ENCODE measurements at places on chromosomes 1 and 21.

- DNase-seq = no peak
Measured at GRCh38 chr1:191984856-191985255, 173.4 kb upstream of the RGS18 start.

- no peak for DNase-seq
Measured at GRCh38 chr1:46298387-46298786, 5.0 kb downstream of the LRRC41 start.

- DNase-seq = peak; percentile 41
Measured at GRCh38 chr21:29299046-29299915, 559 bp downstream of the BACH1 start.

GRCh38 chr1:17494114-17494729, 45.3 kb upstream of the ARHGEF10L start:
- DNase-seq = peak; percentile 72

DNA sequence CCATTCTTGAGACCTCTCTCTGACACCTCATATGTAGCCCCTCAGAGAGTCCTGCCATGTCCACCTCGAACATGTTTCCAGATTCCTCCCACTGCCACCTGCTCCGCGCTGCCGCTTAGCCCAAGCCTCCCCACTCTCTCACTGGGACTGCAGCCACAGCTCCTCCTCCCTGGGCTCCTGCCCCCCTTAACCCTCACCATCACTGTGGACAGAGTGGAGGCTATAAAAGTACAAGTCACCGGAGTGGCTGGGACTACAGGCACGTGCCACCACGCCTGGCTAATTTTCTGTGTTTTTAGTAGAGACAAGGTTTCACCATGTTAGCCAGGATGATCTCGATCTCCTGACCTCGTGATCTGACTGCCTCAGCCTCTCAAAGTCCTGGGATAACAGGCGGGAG, 77.0 kb downstream of the VWA5B1 start:
- DNase-seq = peak; percentile 67

- no peak for DNase-seq
Measured at GRCh38 chr1:23422941-23423340, 1.6 kb downstream of the TCEA3 start.

- DNase-seq = no peak
Measured at GRCh38 chr1:44660176-44660575, 14.1 kb downstream of the TMEM53 start.

DNA sequence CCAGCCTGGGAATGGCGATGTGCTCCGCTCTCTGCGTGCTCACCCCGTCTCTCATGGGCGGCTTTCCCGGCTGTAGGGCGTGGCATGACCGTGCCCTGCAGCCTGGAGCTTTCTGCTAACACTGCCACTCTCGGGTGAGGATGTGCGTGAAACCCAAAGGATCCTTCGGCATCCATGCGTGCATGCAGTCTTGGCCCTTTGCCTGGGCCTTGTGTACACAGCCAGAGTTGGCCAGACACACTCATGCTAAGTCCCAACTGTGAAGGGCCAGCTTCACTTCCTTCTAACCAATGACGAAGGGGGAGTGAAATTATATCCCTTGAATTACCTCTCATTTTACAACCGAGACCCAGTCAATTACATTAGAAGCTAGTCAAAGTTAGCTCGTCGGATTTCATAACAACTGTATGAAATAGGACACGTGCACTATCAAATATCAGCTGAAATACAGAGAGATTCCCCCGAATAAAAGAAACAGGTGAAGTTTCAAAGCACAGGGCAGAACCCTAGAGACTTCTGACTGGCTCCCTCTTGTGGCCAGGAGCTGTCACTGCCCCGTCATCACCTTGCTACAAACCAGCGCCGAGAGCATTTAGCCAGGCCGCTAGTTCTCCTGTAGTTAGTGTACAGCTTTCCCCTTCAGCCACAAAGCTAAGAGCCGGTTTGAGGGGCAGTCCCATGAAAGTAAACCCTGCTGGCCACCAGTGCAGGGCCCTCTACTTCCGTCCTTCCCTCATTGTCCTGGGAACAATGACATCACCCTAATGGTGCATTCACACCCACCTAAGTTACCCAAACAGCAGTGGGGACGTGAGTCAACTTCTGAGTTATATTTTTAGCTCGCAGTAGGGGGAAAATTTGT, 63.4 kb upstream of the COA6 start:
- peak; percentile 78 for DNase-seq

DNA sequence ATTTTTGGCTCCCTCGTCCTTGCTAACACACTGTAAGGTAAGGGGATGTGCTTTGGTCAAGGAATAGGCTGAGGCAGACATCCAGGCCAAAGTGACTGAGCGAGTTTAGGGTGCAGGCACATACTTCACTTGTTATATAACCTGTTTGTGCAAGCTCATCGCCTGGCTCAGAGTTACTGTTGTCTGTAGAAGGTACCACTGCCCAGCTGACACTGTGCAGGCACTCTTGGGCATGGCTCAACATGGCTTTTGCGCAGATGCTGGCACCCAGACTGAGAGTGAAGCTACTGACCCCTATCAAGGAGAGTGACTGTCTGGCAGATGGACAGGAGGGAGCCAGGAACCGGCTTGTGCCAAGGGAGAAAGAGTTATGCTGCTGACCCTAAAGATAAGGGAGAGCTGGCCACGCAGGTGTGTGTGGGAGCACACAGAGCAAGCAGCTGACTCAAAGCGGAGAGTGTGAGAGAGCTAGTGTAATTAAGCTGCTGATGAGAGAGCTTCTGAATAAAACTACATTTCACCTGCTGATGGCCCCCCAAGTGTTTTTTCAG, 307.3 kb upstream of the USP24 start:
- DNase-seq = no peak

GRCh38 chr1:192225266-192225665, 67.0 kb downstream of the RGS18 start:
- DNase-seq = no peak

DNA sequence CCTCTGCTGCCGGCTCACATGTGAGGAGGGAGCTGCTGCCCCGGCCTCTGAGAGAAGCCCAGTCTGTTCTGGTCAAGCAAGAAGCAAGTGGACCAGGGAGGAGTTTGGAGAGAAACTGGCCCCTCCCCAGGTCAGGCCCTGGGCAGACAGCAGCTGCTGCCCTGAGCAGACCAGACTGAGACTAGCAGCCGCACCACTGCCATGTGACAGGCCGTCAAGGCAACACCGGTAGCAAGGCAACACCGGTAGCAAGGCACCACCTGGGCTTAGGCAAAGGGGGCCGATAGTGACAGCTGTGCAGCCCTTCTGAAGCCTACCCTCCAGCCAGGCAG, 50.3 kb downstream of the ARHGEF16 start:
- DNase-seq = no peak

DNA sequence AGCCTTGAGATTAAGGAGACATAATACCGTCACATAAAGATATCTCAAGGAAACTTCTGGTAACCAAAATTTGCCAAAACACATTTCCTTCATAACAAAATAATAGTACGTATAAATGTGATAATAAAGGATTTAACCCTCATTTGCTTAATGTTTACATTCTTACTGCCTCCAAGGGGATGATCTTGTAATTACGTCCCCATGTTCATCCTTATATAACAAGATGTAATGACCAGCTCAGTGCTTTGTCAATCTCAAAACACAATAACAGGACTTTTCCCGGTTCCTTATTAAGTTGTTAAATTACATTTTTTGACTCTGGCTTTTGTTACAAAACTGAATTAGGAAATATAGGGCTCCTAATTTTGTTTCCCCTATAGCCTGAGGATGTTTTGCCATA, 41.3 kb upstream of the UHMK1 start:
- no peak for DNase-seq

DNA sequence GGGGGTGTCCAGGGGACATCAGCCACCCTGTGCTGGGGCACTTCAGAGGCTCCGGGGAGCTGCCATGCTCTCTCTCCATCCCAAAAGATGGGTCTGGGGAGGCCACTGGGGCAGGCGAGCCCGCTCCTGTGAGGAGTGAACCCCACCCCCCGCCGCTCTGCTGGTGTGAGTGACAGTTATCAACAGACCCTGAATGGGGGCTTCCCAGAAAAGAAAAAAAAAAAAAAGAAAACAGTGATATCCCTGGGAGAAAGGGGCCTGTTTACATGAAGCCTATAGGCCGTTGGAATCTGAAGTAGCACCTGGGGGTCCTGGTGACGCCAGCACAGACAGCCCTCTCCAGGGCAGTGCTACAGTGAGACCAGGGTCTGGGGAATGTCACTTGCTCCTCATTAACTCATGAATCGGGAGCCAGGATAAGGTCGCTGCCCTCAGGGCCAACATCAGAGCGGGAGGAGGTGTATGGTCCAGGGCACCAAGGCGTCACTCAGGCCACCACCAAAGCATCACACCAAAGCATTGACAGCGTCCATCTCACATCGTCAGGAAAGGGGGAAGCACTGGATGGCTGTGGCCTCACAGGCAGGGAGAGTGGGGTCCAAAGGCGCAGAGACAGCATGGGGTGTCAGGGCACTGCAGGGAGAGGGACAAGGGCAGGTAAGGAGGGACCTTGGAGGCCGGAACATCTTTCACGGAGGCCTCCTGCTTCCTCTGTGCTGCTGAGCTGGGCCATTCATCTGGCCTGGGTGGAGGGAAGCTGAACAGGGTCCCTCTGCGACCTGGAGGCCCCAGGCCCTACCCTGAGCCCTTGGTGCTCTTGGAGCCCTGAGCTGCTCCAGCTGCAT, 8.4 kb upstream of the NPHP4 start:
- DNase-seq = no peak

DNA sequence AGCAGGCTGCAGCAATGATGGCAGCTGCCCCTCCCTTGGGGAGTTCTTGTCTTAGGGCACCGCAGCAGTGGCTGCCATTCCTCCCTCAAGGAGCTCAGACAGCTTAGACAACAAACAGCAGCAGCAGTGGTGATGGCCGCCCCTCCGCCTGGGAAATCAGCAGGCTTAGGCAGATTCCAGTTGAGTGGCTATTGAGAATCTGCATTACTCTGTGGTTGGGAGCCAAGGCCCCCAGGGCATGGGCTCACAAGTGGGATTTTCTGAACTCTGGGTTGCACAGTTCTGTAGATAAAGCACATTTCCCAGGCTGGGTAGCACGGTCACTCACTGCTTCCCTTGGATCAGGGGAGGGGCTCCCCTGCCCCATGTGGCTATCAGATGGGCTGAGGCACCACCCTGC, 1280.7 kb upstream of the TMPRSS15 start:
- no peak for DNase-seq

DNA sequence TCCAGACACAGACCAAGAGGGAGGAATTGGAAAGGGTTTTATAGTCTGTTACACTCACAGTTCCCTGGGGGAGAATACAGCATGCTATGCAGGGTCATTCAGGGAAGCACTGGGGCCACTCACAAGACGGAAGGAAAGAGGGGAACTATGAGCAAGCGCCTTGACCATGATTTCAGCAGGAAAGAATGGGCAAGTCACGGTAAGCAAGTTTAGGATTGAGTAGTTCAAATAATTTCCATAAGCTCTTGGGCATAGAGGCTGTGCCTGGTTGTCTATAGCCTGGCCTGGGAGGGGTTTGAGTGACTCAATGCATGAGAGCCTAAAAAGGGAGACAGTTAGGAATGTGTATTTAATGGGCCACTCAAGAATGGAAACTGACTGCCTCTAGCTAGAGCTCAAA, 176.7 kb downstream of the TTLL7 start:
- DNase-seq = peak; percentile 0

DNA sequence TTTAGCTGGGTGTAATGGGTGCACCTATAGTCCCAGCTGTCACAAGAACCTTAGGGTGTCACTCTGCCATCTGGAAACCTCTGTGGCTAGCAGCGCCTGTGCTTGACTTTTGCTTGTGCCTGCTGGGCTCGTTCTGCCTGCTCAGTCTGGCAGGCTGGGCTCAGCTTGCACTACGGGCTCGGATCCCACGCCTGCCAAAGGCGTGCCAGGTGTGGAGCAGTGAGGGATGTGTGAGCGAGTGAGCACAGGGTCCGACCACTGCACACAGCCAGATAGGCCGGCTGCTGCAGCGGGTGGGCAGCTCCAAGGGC, 2.8 kb upstream of the LSM10 start:
- DNase-seq = no peak

DNA sequence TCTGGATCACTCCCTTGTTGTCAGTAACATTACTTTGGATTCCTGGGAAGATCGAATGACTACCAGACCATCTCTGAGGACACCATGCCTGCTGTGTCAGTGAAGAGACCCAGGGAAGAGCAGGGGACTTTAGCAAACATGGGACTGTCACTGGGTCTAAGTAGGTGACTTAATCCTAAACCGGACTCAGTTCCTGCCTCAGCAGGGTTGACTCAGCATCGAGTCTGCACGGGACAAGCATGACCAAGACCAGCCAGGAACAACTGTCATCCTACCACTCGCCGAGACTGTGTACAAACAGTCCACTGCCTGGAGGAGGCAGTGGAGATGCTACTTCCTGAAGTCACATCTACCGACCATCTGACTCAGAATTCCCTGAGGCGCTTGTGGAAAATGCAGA, 53.2 kb upstream of the RAB4A start:
- no peak for DNase-seq

GRCh38 chr1:54091666-54092065, 38.3 kb downstream of the TCEANC2 start:
- no peak for DNase-seq

DNA sequence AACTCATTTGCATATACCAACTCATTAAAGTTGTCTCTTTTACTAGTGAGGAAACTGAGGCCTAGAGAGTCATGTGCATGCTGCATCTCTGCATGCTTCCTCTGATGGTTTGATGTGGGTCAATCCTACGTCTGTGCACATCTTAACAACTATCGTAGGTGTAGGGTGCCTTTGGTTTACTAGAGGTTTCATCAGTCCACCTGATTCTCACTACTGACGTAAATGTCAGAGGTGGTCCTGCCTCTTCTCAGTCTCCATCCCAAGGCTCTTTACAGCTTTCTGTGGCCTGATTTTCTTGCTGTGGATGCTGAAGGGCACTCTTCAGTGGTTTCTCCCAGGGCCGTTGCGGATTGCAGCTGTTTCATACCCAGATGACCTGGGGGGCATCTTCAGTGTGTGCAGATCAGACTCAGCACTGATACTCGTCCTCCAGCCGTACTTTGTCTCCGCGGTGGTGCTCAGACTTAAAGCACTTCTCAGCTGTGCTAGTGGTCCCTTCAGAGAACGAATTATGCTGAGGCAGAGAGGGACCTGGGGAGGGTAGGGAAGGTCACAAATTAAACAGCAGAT, 407.0 kb downstream of the KIF26B start:
- no peak for DNase-seq

DNA sequence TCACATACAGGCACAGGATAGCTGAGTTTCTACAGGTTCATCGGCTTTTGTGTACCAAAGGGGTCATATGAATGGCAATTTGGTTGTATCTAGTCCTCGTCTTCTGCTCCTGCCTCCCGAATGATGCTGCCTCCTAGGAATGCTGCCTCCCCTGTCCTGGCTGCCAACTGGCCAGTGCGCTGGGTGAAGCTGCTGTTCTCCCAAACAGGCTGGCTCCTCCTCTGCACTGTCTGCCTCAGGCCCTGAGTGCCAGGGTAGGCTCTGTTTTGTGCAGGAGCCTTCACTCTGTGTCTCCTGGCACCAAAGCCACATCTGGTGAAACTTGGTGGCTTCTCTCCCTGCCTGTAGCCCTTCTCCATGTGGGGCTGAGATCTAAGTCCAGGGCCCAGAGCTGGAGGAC, 60.3 kb downstream of the RHOU start:
- no peak for DNase-seq

DNA sequence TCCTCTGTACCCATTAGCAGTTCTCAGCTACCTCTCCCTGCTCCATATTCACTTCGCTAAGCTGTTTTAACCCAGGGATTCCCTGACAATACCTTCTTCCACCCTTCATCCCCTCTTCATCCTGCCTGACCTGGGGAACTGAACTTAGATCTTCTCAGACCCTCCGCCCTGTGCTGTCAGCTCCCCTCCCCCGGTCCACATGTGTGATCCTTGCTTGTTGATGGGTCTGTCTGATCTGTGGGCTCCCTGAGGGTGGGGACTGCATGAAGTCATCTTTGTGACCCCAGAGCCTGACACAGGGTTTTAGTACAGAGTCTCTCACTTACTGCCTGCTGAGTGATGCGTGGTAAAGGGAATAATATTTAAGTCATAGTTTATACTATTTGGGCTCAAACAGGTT, 11.8 kb downstream of the CHAF1B start:
- DNase-seq = no peak

Measured in Caki2 (cell line).